Activated CD4-positive, alpha-beta T cell treated with anti-CD3 and anti-CD28 coated beads for 24 hours (primary cell): ENCODE measurements at places on chromosomes 1 and 21.

DNA sequence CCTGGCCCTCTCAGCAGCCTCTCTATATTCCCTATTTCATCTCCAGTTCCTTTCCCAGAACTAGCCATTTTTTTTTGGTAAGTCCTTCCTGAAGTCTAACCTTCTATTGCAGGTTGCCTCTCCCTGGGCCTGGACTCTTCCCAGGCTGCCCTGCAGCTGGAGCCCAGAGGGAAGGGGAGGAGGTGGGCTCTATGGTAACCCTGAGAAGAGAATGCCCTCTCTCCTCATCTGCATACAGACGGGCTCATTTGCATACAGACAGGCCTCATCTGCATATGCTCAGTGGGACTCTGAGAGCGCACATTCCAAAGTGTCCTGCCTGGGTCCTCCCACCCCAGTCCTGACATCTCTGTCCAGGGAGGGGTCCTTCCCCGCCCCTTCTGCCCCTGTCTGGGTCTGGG is 32.7 kb downstream of the RHBG start:
- no peak for DNase-seq

DNA sequence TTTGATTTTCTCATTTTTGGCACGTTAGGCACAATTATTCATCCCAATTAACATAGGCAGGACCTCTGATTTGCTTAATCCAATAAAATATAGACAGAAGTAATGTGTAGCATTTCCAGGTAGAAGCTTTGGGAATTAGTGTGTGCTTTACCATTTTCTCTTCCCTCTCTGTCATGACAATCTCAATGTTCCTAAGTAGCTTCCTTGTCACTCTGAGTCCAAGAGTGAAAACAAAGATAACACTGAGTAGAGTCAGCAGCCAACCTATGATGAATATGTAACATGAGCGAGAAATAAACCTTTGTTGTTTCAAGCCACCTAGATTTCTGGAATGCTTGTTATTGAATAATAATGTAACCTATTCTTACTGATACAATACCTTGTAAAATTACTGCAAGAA is 283.8 kb downstream of the OMA1 start:
- no peak for DNase-seq

DNA sequence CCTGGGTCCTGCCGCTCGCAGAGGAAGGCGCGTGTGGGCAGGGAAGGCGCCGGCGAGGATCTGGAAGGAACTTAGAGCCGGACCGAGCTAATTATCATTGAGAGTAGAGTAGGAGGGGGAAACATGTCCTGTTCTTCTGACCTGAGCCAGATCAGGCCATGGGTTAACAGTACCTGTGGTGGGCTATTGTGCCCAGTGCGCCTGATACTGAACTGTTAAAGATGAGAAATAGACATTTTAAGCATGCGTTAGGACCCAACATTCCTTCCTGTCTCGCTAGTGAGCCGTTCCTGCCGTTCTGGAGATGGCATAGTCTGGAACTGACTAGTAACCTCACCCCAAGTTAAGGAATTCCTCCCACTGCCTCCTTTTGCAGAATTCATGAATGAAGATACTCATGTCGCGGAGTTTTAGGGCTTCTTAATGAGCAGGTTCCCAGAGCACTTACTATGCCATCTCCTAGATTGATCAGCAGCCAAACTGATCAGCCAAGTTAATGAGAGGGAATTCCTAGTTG is 870 bp downstream of the STRIP1 start:
- DNase-seq, result no peak

DNA sequence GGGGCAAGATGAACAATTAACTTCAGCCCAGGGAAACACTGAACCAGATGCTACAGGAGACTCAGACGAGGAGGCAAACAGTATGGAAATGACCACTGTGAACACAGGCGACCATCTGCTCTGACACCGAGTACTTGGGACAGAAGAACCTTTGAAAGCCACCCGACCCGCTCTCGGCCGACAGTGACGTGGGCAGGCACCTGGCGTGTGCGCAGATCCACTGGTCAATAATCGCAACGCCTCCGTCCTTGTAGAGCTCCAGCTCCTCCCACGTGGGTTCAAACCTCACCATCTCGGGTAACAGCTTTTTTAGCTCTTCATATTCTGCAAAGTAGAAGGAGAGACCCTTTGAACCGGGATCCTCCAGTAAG is 20.3 kb downstream of the POFUT2 start:
- no peak for DNase-seq

DNA sequence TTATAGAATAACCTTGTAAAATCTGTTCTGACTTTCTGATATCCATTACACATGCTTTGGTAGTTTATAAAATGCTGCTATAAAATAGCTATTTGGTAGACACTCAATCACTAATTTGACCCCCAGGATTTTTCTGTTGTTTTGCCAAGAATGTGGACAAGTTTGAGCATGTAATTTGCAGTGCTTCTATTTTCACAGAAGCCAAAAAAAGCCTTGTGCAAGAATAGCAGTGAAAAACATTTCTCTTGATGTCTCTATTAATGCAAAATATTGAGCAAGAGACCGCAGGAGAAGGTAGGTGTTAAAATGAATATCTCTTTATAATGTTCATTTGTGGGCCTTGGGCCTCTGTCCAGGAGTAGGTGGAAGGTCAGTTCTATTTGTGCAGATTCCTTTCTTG is 22.5 kb downstream of the MAP3K7CL start:
- DNase-seq, result no peak

DNA sequence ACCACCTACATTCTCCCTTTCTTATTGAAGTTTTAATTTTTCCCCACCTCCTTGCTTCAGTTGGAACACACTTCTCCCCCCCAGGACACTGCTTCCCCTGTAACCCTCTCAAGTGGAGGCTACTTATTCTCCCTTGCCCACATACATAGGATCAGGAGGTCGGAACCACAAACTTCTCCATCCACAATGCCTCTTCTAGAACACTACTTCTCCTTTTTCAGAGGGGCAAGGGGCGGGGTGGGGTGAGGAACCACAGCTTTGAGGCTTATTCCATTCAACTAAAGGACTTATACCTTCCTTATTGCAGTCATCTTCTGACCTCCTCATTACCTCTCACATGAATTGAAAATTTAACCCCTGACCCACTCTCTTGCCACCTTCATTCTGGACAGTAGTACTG is 81.3 kb downstream of the NEK7 start:
- DNase-seq, result no peak

DNA sequence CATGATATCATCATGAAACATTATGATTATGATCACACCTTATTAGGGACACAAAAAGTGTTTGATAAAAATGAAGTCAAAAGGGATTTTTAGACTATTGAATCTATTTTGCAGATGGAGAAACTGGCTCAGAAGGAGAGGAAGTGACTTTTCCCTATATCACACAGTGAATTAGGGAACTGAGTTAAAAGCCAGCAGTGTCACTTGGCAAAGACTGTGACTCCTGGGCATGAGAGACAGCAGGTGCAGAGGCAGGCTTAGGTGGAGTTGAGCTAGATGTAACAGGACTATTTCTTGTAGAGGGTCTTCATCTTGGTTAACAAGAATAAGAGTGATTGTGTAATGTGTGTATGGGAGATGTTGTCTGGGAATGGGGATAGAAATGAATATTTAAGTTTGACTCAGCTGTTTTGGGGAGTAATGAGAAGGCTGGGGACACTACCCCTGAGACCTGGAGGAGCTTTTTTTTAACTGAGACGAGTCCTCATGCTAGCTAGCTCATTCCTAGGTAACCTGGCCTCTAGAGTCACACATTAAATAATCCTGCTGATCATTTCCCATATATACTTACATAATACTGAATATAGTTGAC is 1.0 kb upstream of the CD84 start:
- no peak for DNase-seq

DNA sequence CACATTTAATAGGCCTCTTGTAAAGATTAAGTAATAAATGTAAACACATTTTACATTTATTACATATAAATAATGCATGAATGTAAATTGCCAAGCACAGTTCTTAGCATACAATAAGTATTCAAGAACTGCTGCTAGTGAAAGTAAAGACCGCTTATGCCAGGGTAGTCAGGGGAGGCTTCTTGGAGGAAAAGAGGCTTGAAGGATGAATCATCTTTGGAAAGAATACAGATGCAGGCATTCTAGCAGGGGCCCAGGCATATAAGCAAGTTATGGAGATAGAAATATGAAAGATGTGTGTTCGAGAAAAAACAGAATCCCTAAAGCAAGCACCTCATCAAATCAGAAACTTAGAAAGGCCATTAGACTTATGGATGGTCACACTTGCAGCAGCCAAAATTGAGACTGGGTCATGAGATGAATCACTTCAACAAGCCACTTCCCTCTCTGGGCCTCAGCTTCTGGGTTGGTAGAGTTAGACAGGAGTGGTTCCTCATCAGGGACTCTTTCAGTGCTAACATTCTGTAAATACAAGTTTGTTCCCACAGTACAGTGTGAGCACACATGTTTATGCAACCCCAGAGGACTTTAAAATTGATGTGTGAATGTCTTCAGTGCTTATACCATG is 79.8 kb upstream of the ROR1 start:
- no peak for DNase-seq

DNA sequence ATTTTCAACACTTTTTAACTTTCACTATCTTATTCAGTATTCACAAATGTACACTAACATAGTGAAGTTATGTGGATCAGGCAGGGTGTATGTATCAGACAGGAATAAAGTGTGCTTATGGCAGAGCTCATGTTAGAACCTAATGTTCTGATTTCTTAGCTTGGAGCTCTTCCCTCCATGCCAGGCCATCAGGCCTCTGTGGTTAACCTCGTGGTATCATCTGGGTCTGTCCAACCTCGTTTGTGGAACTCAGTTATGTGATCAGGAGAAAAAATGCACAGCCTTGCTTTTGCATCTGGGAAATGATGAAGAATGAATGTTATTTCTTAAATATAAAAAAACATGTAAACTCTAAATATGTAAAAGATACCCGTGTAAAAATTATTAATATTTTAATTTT is 86.9 kb downstream of the MPZL1 start:
- no peak for DNase-seq

DNA sequence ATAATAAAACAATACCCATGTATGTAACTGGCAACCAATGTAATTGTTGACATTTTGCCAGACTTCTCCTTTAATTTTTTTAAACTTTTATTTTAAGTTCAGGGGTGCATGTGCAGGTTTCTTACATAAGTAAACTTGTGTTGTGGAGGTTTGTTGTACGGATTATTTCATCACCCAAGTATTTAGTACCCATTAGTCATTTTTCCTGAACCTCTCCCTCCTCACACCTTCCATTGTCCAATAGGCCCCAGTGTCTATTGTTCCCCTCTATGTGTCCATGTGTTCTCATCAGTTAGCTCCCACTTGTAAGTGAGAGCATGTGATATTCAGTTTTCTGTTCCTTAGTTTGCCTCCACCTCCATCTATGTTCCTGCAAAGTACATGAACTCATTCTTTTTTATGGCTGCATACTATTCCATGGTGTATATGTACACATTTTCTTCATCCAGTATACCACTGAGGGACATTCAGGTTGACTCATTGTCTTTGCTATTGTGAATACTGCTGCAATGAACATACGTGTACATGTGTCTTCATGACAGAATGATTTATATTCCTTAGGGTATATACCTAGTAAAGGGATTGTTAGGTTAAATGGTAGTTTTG is 6.7 kb downstream of the DEPDC1 start:
- no peak for DNase-seq

- no peak for DNase-seq
Measured at GRCh38 chr1:196531737-196532524, 76.3 kb downstream of the KCNT2 start.

DNA sequence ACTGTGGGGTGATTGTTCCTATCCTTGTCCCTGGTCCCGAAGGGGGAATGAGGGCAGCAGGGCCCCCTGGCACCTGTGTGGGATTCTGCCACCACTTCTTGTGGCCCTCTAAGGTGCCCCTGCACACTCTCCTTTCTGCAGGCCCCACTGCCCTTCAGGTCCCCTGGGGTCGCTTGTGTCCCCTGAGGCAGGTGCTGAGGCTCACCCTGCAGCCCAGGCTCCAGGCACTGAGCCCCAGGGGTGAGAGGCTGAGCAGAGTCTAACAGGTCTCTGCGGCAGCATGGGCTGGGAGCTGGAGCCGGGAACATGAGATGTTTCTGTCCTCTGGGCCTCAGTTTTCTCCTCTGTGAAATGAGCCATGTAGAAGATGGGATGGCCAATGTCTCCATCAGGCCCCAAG is 211.0 kb upstream of the VAMP3 start:
- no peak for DNase-seq

DNA sequence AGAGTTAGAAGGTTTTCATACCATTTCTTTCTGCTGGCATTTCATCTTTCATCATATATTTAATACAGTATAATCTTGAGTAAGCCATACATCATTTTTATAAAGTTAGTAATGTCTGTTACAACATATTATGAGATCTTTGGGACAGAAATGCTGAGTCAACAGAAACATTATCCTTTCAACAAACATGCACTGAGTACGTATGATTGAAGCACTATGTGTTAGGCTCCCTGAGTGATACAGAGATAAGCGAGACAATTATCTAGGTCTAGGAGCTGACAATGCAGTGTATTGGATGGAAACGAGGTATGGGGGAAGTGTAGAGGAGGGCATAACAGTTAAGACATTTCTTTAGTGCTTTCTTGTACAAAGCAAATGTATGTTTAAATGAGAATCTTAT is 19.7 kb upstream of the GPR52 start:
- no peak for DNase-seq

GRCh38 chr1:116671912-116672311 is 4.4 kb upstream of the IGSF3 start:
- no peak for DNase-seq

DNA sequence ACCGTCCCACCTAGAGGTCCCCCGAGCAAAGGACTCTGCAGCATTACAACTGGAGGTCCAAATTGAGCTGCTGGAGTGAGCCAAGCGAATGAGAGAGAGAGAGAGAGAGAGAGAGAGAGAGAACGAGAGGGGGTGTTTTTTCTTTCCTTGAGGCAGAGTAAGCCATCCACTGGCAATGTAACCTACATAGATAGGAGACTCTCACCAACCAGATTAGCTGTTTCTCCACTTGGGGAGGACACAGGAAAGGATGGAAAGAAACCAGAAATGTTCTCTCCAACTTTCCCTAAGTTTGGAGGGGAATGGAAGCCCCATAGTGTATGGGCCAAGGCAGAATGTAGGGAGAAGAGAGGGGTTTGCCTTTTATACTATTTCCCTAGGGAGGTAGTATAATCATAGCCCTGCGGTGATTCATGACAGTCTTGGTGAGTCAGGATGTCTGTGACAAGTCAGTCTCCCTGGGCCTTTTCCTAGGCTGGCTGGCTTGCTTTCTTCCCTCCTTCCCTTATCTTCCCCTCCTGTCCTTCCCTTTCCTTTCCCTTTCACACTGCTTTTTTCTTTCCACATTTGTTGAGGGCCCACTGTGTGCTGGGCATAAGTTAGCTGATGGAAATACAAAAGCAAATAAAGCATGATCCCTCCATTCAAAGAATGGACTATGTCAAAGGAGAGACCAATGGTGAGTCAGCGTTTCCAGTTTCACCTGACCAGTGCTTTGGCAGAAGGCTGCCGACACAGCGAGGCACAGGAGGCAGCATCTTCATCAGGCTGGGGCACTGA is 7.1 kb downstream of the FNDC7 start:
- DNase-seq, result no peak

GRCh38 chr1:180899262-180899661 is 13.4 kb upstream of the KIAA1614 start:
- DNase-seq, result no peak

GRCh38 chr1:236000781-236001180 is 64.1 kb downstream of the NID1 start:
- no peak for DNase-seq

GRCh38 chr1:197778366-197778945 is 3.2 kb upstream of the DENND1B start:
- DNase-seq, result no peak
